ENCODE measurements at places on chromosomes 11 and 22.

DNA sequence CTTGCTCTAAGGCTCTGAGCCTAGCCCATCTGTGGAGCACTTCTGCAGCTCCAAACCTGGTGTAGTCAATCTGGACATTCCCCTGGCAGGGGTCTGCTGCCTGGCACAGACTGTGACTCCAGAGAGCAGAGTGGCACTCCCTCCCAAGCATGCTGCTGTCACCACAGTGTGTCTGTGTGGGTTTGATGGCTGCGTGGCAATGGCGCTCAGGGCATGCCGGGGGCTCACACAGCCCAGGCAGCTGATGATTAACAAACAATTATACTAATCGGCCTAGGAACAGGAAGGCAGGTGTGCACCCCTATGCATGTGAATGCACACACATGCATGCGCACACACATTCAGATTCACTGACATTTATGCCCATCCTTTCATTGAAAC, 9.0 kb upstream of the NECTIN1 start:
- DNase-seq: no peak

DNA sequence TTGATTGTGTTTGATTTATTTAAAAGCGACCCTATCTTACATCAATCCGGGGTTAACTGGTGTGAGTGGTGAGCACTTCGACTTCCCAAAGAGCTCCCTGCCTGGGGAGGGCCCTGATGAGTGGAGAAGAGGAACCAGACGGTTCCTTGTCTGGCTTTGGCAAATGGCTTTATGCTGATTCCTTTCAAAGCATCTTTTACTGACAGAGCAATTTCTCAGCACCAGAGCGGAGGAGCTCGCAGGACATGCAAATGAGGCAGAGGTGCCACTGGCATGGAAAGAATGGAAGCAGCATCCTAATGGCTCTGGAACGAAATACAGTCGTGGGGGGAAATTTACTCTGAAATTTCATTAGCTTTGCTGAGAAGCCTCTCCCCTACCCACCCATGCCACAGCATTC, 410.9 kb upstream of the B3GAT1 start:
- DNase-seq: no peak

GRCh38 chr11:34640050-34640923, 19.4 kb downstream of the EHF start:
- no peak for DNase-seq

DNA sequence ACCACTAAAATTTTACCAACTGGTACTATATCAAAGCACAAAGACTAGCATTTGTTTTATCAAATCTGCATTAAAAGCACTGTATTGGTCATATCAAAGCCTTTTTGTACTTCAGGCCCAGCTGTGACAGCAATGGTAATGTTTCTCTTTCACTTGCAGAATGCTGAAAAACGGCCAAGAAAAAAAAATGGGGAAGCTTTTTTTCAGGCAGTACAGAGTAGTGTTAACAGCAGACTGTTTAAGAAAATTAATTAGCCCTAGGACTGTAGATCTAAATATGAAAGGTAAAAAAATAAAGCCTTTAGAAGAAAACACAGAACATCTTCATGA, 33.3 kb downstream of the DENND5A start:
- DNase-seq: peak; percentile 40

GRCh38 chr11:101133190-101133589, 3.6 kb upstream of the PGR start:
- no peak for DNase-seq

DNA sequence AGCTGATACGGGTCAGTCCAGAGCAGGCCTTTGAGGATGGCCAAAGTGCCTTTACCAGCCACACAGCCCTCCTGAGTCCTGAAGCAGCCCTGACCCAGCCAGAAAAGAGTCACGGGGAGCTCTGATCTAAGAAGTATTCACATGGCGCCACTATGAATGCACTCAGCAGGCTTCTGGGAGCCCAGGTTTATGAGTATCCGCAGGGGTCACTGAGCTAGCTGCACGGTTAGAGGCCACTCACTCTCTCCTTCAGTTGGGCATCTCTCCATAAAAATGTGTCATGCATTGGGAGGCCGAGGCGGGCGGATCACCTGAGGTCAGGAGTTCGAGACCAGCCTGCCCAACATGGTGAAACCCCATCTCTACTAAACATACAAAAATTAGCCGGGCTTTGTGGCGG, 10.3 kb downstream of the KIAA1671 start:
- DNase-seq: no peak

GRCh38 chr11:35143297-35144135, 4.5 kb downstream of the CD44 start:
- no peak for DNase-seq

- no peak for DNase-seq
Measured at GRCh38 chr11:98061858-98062257, 958.9 kb upstream of the CNTN5 start.

- no peak for DNase-seq
Measured at GRCh38 chr22:25710501-25710900, 31.5 kb upstream of the MYO18B start.

DNA sequence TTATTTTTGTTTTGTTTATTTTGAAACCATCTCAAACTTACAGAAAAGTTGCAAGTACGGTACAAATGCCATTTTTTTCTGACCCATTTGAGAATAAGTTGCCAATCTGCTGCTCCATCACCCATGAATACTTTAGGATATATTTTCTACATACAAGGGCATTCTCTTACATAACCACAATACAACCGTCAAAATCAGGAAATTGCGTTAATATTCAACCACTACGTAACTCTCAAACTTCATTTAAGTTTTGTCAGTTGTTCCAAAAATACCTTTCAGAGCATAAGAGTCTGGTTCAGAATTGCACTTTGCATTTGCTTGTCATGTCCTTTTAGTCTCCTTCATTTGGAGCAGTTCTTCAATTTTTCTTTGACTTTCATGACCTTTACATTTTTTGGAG, 194.3 kb upstream of the BDNF start:
- DNase-seq: no peak

GRCh38 chr11:130457623-130458409, 9.4 kb downstream of the ADAMTS15 start:
- no peak for DNase-seq

GRCh38 chr22:38257181-38257580, 15.6 kb downstream of the TMEM184B start:
- no peak for DNase-seq

GRCh38 chr22:45925811-45926351, 51.1 kb downstream of the WNT7B start:
- no peak for DNase-seq

- no peak for DNase-seq
Measured at GRCh38 chr11:130992788-130993187, 76.5 kb upstream of the SNX19 start.

DNA sequence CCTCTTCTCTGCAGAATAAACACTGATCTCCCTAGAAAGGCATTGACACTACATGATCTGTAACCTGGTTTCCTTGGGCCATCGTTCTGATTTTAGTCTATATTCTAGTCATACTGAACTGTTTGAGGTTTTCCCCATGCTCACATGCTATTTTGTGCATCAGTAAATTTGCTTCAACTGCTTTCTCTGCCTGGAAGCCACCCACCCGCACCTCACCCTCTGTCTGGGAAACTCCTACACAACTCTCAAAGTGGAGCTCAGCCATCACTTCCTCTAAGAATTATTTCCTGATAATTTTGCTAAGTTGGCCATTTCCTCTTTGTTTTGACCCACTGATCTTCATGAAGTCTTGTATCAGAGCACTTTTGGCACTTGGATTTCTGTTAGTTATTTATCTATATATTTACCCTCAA, 36.1 kb downstream of the MMP20 start:
- peak; percentile 67 for DNase-seq

GRCh38 chr11:3939651-3940190, 84.3 kb downstream of the STIM1 start:
- no peak for DNase-seq

GRCh38 chr22:35454416-35455054, 54.6 kb downstream of the MCM5 start:
- no peak for DNase-seq

DNA sequence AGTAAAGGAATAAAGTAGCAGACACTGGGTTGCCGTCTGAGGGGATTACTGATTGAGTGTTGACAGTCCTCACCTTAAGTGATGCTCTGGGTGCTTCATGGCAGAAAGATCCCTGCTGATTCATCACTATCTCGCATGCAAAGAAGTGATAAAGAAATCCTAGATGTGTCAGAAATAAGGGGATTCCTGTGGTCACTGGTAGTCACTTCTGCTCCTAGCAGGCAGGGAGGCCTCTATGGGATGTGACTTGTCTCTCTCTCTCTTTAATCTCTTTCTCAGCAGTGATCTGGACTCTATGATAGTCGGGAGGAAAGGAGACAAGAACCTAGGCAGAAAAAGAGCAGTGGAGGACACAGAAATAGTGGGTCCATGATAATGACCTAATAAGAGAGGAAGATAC, 30.9 kb upstream of the OR56A1 start:
- no peak for DNase-seq

DNA sequence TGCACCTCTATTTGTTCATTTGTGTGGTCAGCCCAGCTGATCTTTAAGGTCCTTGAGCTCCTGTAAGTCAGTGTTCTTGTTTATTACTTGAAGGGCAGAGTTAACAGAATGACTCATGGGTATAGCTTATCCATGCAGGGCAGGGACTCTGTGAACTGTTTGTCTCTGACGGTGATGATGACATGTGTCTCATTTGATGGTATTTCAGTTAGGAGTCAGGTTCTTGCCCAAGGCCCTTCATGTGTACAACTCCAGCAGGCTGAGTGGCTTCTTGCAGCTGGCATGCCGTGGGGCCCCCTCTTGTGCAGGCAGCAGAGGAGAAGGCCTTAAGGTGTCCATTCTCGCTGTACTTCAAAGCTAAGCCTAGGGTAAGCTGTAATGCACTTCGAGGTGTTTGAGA, 165.1 kb downstream of the DBX1 start:
- DNase-seq: no peak

DNA sequence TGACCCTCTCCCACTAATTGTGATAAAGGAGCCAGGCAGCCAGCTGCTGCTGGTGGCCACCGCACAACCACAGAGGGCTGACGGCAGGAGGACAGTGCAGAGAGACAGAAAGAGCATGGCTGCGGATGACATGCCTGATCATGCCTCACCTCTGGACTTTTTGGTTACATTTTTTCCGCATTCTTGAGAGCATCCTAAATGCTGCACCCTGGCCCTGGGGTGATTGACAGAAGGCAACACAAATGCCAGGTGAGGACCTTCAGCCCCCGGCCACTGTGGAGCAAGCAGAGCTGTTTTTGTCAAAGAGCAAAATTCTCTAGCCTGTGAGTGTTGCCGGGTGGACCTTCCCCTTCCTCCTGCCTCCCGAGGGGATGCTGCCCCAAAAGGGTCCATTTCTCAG, 78.5 kb downstream of the RPS6KA4 start:
- no peak for DNase-seq

DNA sequence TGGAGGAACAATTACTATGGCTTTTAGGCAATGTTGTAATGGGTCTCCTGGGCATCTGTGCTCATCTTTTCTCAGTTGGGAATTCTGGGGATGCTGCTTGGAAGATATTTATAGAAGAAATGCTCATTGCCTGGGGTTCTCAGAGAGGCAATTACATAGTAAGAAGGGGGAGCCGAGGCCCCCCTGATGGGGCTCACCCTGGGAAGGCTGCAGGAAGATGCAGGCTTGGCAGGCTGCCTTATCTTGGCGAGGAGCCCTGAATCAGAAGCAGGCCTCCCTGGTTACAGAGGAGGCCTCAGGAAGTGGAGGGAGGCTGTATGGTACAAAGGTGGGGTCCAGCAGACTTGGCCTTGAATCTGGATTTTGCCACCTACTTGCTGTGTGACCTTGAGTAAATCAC, 60.6 kb upstream of the CRYBB3 start:
- DNase-seq: no peak

GRCh38 chr22:19770349-19771220, 10.0 kb downstream of the TBX1 start:
- no peak for DNase-seq

GRCh38 chr11:63855975-63856374, 17.1 kb downstream of the MARK2 start:
- peak; percentile 38 for DNase-seq

DNA sequence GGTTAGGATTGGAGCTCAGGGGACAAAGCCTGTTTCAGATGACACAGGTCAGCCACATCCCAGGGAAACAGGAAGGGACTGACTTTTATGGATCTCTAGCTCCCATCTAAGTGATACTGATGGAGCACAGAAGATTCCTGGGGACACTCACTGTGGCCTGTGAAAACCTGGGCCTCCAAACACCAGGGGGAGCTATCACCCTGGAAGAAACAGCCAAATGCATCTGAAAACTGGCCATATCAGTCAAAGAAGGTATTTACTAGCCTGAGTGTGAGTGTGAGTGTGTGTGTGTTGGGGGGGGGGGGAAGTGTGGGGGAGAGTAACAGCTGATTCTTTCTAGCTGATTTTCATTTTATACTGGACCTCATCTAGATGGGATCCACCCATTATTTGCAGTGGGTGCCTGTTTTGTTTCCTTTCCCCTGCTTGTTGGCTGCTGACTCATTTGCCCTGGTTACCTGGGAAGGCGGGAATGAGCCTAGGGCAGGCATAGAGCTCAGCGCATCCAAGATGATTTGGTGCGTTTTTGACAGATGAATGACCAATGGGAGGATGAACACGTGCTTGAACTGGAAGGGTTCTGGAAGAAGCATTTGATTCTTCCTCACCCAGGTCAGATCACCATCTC, 284.0 kb downstream of the KIRREL3 start:
- peak; percentile 67 for DNase-seq

- no peak for DNase-seq
Measured at GRCh38 chr11:96307776-96308140, 35.2 kb downstream of the MAML2 start.

Data from GM12865 (cell line).